NCI-H510A (cell line): ENCODE measurements at places on chromosomes 3 and 15.

DNA sequence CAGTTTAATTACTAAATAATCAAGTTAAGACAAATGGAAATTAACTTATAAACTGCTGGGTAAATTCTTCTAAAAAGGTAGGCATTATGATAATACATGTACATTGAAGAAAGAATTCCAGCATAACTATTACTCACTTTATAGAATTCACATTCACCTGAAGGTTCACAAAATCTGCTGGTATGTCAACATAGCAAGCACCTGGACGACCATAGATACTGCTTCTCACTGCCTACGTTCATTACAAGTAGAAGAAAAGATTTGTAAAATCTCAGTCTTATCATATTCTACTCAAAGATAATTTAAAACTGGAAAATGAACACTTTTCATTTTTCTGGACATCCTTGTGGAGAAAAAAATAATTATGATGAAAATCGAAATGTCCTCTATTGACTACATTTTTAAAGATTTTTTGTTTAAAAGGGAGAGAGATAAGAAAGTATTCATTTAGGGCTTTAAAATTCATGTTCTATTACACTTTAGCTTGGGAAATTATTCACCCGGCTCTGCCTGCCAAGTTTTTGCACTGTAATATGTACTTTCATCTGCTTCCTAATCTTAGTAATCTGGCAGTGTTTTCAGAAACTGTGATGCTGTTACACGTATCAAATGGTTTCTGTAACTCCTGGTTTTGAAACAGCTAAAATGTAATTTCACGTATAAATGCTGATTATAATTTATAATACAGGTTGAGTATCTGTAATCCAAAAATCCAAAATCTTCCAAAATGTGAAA is 16.1 kb downstream of the HACL1 start:
- no peak for DNase-seq

- DNase-seq, result no peak
Measured at GRCh38 chr3:113501597-113501996, 13.4 kb downstream of the SPICE1 start.

GRCh38 chr3:117964814-117965213 is 1069.8 kb downstream of the IGSF11 start:
- DNase-seq, result no peak

- no peak for DNase-seq
Measured at GRCh38 chr3:79976466-79976865, 208.7 kb upstream of the ROBO1 start.

GRCh38 chr3:27089068-27089467 is 280.1 kb downstream of the NEK10 start:
- no peak for DNase-seq

DNA sequence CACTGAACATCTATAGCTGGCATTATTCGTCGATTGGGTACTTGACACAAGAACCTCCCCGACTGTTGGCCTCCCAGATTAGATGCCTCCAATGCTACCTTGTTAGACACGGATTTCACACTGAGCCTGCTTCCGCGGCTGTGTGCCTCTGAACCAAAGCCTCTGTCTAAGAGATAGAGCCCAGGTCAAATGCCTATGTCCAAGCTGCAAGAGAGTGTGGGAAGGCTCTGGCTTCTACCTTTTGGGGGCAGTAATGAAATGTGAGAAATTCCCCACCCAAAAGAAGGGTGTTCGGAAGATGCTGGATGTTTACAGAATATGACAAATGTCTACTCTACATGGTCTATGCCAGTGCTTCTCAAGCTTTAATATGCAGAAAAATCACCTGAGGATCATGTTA is 2.0 kb upstream of the RPUSD2 start:
- no peak for DNase-seq

DNA sequence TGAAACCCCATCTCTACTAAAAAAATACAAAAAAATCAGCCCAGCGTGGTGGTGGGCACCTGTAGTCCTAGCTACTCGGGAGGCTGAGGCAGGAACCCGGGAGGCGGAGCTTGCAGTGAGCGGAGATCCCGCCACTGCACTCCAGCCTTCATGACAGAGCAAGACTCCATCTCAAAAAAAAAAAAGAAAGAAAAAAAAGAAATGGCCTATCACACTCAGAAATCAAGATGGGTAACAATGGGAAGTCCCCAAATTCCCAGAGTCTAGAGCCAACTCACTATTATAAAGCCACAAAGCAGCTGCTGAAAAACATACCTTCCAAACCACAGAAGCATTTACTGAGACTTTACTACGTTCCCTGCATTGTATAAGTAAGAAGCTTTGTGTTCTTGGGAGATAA is 7.5 kb downstream of the HDGFL3 start:
- no peak for DNase-seq

DNA sequence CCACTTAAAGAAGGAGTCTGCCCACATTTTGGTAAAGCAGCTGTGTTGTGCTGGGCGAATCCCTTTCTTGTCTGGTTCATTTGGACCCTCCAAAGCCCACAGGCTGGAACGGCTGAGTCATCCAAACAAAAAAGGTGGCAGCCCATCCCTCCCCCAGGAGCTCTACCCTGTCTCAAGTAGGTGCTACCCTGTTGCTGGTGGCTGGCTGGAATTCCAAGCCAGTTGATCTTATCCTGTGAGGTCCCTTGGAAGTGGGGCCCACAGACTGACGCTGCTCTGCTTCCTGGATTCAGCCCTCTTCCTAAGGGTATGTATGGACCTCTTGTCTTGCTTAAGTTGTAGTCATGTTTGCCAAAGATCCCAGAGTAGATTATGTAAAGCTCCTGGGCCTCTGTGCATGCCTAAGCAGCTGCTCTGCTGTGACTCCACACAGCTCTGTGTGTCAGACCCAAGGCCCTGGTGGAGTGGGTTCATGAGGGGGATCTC is 44.5 kb downstream of the CCR1 start:
- no peak for DNase-seq

DNA sequence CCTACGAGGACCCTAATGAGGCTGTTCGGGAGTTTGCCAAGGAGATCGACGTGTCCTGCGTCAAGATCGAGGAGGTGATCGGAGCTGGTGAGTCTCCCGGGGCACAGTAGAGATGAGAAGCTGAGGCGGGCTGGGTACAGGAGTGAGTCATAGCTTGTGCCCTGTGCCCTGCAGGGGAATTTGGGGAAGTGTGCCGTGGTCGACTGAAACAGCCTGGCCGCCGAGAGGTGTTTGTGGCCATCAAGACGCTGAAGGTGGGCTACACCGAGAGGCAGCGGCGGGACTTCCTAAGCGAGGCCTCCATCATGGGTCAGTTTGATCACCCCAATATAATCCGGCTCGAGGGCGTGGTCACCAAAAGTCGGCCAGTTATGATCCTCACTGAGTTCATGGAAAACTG is 17.9 kb downstream of the EPHB3 start:
- no peak for DNase-seq

- DNase-seq, result no peak
Measured at GRCh38 chr15:84981711-84982300, at the start of gene PDE8A. Gene PDE8A (plus strand): TSS chr15:84981856. CDS start chr15:84982163, 307 bp downstream.

- no peak for DNase-seq
Measured at GRCh38 chr15:67267440-67267839, 12.9 kb downstream of the IQCH start.

DNA sequence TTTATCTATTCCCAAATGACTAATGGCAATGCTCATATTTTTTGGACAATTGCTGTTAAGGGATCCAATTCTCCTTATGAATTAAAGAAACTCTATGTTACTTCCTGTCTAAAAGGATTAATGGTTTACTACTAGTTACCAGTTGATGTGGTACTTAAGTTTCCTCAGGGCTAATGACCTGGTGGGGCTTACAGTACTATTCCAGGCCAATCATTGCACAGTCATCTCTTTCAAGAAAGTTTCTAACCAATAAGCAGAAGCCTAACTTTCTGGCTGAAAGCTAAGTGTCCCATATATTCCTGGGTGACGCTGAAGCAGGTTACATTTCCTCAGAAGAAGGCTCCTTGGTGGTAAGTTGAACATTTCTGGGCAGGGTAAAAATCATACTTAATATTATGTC is at the start of gene SLC12A1:
Gene SLC12A1 (plus strand): TSS at position 322 of the 400 bp plus-strand sequence. CDS start 1,418 bp downstream, outside the sequence.
- no peak for DNase-seq

DNA sequence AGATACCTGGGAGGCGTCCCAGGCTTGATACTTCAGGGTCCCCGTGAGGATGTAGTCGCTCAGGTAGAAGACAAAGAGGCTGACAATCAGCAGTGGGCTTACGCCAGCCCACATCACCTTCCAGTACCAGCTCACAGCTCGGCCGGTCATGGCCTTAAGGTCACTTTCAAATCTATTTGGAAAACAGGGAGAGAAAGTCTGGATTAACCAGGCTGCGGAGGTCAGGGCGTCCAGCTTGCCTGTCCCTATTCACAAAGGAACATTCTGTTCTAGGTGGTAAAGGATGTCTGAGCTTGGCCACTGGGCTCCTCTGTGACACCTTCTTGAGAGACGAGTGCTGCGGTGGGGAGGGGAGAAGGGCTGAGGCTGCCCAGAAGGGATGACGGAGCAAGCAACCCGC is 36.5 kb downstream of the SLC6A20 start:
- DNase-seq, result no peak

- no peak for DNase-seq
Measured at GRCh38 chr15:53713218-53713617, 46.2 kb downstream of the WDR72 start.

DNA sequence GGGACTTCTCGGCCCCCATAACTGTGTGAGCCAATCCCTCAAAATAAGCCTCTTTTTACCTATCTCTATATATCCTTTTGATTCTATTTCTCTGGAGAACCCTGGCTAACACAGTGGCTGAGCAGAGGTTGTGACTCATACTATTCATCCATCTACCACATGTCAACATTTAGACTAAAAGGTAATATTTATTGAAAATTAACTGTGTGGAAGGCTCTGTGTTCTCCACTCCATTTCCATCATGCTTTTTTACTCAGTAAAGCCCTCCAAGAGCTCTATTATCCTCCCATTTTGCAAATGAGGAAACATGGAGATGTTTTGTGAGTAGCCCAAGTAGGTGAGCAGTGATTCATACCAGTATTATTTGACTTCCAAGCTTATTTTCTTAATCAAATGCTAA is 217.9 kb upstream of the DCBLD2 start:
- DNase-seq, result no peak

- no peak for DNase-seq
Measured at GRCh38 chr3:117817103-117817502, 1107.5 kb downstream of the TUSC7 start.

DNA sequence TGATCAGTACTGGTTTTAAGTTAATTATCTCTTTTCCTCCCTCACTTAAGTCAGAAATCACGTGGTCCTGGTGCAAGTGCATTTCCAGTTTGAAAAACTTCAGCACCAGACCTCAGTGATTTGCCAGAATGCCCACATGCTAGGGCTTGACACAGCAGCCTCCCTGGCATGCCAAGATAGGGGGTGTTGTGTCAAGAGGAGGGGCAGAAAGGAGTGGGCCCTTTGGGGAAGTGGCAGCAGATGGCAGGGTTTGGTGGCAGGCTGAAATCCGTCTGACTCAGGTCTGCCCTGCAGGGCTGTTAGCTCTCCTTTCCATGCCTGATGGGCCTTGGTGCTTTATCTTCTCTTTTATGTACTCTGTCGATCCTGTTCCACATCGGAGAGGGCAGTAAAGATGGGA is 23.4 kb downstream of the PXK start:
- DNase-seq, result no peak

- no peak for DNase-seq
Measured at GRCh38 chr3:99250821-99251355, 349.4 kb upstream of the DCBLD2 start.

DNA sequence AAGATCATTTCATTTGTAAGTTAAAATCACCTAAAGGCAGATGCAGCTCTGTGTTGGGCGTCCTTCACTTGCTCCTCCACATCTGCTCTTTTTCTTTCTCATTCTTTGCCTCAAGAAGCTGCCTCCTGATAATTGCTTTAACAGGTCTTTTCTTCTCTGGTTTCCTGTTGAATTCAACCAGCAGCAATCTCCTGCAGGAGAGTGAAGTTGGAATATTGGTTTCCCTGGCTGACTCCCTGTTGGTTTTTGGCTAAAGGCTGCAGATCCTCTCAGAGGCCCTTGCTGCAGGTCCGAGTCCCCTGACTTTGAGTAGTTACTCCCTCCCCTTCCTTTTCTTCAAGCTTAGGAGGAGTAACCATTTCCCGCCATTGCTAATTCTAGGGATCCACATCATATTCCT is 4.2 kb downstream of the TP63 start:
- DNase-seq, result no peak

- no peak for DNase-seq
Measured at GRCh38 chr3:169658311-169658931, 5.1 kb downstream of the MECOM start.

DNA sequence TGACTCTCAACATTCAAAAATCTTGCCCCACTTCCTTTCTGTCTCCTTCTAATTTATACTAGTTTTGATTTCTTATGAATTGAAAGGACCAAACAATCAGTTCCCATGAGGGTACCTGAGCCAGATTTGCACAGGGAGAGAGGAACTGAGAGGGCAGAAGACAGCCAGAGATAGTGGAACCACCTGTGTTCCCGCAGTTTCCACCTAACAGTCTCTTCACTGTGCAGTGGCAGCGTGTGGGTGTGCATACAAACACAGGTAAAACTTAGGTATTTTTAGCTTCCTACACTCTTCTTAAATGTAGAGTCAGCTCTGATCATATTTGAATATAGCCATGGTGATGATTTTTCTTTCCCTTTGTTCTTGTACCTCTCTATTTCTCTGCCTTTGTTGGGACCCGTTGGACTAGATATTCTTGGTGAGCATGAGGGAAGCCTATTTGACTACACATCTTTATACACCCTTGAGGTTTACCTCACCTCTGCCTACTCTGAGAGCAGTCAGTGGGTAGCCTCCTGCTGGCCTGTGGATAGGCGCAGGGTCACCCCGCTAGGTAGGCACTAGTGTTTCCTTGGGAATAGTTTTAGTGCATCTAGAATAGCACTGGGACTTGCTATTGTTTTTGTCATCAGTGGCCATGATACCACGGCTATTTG is 58.8 kb downstream of the MAP3K13 start:
- DNase-seq, result no peak

DNA sequence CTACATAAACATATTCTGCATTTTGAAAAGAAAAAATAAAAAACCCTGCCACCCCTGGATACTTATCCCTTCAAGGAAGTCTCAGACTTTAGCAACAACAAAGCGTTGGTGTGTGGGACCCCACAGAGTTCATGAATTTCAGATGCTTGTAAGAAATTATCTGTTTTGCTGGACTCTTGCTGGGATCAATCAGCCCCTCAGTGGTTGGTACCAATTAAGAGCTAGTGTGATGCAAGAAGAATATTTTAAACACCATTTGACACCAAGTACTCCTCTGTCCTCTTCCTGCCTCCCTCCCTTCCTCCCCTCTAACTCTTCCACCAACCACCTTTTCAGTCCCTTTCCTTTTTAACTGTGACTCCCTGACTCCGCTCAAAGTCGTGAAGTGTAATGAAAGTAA is 51.5 kb downstream of the SST start:
- no peak for DNase-seq

GRCh38 chr3:121739902-121740301 is 9.6 kb downstream of the GOLGB1 start:
- DNase-seq, result no peak

DNA sequence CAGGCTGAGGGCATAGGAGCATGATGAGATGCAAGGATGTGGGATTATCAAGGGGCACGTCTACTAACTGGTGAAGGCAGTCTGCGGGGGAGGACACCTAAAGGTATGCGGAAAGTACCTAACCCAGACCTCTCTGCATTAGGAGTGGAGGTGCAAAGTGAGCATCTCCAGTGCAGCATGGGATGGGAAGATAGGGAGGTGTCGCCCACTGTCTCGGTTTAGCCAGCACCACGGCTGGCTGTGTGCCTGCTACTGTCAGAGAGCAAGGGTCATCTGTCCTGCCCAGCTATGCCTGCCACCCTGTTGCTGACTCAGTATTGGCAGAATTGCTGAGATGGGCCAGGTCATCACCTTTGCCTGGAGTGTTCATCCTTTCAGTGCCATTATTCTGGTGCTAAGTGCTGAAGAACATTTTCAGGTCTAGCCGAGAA is 40.1 kb downstream of the OXNAD1 start:
- no peak for DNase-seq

- DNase-seq, result no peak
Measured at GRCh38 chr3:176321099-176321498, 876.2 kb downstream of the TBL1XR1 start.
